Stimulated activated CD4-positive, alpha-beta T cell treated with anti-CD3 and anti-CD28 coated beads, Interleukin-4, amount 100 ng/mL, for 4 hours (primary cell): ENCODE measurements at places on chromosomes 4 and X.

- DNase-seq, result no peak
These were observed 68.0 kb upstream of the HPGD start for GRCh38 chr4:174590336-174590735.

DNA sequence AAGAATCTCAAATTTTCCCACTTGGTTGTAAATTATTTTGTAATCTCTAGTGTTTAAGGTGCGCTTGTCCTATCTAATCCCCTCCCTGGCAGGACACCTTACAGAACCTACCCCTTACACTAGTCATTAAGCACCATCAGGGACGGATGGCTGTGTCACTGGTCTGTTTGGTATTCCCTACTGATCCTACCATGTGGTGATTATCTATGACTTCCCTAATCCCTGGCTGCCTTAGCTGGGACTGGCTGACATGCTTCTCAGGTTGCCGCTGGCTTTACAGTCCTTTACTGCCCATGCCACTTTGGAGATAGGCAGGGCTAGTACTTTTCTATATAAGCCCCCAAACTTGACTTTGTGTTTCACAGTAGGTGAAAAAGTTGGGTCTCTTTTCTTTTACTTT, 58.6 kb downstream of the ELOVL6 start:
- DNase-seq, result no peak

DNA sequence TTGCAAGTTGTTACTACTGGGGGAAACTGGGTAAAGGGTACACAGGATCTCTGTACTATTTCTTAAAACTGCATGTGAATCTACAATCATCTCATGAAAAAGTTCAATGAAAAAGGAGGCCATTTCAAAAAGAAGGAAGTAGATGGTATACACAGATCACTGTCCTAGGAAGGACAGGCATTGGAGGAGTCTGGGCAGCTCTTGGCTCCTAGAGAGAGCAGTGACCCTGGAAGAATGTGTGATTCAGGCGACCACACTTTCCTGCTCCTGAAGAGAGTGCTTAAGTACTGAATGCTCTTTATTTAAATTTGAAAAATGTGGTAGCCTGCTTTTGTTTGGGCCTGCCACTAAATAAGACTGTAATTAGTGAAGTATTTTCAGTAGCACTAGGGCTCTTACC, 318.1 kb upstream of the CASK start:
- no peak for DNase-seq

DNA sequence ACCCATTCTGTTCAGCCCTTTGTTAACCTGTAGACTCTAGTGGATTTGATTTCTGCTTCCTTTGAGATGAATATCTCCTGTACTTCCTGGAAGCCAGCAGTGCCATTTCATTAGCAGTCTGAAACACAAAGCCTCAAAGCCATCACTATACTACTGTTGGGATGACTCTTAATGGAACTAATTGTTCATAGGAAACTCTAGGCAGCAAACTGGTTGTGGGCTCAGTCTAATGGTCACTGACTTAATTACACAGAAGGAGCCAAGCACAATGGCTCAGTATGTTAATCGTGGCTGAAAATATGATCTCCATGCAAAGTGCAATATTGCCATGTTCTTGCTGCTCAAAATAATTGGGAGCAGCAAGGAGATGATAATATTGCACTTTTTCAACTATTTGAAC, 262.3 kb downstream of the ARHGAP24 start:
- no peak for DNase-seq

GRCh38 chr4:2259036-2259540, 2.8 kb downstream of the MXD4 start:
- no peak for DNase-seq

DNA sequence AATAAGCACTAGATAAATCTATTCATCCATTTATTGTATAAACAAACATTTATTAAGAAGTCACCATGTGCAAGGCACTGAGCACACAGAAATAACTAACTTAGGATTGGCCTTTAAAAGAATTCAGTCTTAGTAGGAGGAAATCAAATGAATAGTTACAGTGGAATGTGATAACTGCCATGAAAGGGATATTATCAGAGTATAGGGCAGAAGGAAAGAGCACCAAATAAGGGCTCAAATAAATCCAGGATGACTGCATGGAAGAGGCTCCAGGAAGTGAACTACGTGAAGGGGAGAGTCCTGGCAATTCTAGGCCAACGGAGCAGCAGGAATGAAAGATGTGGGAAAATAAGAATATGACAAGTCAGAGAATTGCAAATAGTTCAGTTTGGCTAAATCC, 406.0 kb downstream of the INPP4B start:
- no peak for DNase-seq

DNA sequence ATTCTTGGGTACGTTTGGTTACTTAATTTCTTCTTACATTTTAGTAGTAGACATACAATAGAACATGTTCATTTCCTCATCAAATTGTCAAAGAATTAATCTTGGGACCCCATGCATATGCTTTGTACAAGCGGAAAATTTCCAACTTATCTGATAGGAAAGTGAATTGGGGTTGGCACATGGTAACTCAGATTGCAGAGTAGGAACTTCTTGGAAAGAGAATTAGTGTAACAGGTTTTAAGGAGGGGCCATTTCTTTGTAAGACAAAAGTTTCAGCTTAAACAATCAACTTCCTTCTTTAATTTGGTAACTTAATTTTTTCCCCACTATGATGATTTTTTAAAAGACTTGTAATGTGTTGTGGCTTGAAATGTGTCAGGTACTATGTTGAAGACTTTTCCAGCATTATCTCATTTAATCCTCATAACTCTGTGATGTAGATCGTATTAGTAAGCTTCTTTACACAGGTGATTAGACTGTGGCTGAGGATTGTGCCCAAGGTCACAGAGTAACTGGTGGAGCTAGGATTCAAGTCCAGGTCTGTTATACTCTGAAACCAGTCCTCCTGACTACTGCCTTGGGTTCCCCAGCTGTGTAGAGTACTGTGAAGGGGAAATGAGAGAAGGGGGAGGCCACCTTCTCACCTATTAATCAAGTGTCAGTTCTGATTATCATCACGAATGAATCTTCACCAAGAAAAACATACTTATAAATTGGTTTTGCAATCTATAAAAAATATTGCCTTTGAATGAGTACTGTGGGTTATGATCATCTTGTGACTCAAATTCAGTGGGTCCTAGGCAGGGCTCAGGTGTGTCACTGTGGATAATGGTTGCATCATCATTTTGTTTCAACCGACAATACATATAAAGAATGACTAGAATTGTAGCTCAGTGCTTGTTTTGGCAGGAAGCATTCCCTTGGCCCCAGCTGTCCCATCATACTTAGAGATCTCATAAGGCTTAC, 4.3 kb downstream of the GK start:
- no peak for DNase-seq

GRCh38 chrX:35890699-35891098, 28.8 kb upstream of the CFAP47 start:
- no peak for DNase-seq

- no peak for DNase-seq
These were observed 134.0 kb downstream of the MID1 start for GRCh38 chrX:10486373-10486772.

- no peak for DNase-seq
These were observed 32.4 kb upstream of the RBPJ start for GRCh38 chr4:26288355-26288909.

GRCh38 chr4:76605099-76605563, 170.1 kb downstream of the SHROOM3 start:
- DNase-seq, result no peak

DNA sequence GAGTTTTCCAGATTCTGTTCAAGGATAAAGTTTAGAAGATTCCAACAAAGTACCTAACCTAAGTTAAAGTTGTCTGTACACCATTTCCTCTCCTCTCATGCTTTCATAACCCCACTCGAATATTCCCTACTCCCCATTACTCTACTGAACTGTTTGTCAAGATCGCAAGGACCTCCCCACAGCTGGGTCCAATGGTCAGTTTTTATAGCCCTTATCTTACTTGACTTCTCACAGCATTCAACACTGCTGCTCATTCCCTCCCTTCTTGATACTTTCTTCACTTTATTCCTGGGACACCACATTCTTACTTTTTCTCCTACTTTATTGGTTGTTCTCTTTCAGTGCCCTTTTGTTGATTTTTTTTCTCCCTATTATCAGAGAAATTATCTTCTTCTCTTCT, 30.9 kb downstream of the QDPR start:
- no peak for DNase-seq

- no peak for DNase-seq
These were observed 38.5 kb downstream of the CYTL1 start for GRCh38 chr4:4980621-4981230.

DNA sequence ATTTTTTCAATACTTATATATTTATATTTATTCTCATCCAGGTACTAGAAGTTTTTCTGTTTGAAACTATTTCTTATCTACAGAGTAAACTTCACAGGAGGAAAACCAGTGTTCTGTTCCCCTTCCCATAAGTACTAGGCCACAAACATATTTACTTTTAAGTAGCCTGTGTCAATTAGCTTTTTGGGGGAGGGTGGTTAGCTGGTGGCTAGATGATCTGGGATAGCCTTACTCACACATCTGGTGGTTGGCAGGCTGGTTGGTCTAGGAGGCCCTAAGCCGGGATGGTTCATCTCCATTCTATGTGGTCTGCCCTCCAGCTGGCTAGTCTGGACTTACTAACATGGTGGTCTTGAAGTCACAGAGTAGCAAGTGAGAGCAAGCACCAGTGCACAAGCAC, 6.2 kb downstream of the JADE3 start:
- no peak for DNase-seq

GRCh38 chr4:112181358-112182000, 36.2 kb downstream of the FAM241A start:
- no peak for DNase-seq

- DNase-seq, result no peak
These were observed 36.8 kb downstream of the VSIG4 start for GRCh38 chrX:66002824-66003680.

DNA sequence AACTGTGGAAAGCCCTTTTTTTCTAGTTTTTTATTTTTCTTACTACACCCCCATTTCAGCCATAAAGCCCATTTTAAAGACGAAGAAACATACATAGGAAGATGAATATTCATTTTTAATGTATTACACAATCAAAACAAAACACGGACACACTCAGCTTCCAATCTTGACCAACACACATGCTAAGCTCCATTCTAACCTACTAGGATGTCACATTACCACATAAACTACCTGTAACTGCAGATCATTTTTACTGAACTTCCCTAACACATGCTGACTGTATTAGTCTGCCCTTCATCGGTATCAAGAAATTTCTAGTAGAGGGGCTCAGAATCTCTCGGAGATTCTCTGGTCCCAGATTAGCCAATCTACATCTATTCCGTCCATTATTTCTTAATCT, 1.8 kb downstream of the CCNI start:
- no peak for DNase-seq

GRCh38 chr4:82513382-82513781, 48.4 kb downstream of the TMEM150C start:
- DNase-seq, result no peak

GRCh38 chrX:41512394-41512793, 65.3 kb downstream of the NYX start:
- DNase-seq, result no peak

DNA sequence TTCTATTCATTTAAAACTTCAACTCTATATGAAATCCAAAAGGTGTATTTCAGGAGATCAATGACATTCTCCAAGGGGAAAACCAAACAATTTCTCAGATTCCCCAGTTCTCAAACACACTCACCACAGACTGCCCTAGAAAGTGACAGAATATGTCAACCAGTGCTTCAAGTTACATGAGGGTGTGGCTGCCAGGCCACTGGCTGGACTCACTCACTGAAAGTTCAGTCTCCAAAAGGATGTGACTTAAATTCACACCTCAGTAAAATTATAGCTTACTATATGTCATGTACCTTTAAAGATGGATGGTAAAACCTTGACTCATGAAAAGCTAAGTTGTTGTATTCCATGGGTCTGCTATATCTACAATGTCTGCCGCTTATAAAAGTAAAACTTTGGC, 7.3 kb downstream of the INPP4B start:
- no peak for DNase-seq

GRCh38 chrX:57900975-57901374, 9.3 kb downstream of the ZXDA start:
- DNase-seq, result no peak

- DNase-seq, result no peak
These were observed 38.9 kb downstream of the ANXA10 start for GRCh38 chr4:168131196-168131595.

GRCh38 chrX:11600578-11600977, 65.1 kb downstream of the ARHGAP6 start:
- no peak for DNase-seq

DNA sequence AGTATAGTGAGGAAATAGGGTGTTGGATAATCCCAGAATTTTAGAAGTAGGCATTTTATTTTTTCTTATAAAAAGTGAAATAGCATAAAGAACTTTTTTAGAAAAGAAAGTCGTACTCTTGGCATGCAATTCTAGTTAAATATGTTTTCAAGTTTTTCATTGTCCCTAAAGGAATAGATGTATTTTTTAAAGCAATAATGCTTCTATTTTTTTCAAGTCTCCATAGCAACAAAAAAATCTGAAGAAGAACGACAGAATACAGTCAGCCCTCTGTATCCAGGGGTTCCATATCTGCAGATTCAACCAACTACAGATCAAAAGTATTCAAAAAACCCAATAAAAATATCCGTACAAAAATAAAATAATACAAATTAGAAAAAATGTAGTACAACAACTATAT, 538.2 kb downstream of the GLUD2 start:
- no peak for DNase-seq

DNA sequence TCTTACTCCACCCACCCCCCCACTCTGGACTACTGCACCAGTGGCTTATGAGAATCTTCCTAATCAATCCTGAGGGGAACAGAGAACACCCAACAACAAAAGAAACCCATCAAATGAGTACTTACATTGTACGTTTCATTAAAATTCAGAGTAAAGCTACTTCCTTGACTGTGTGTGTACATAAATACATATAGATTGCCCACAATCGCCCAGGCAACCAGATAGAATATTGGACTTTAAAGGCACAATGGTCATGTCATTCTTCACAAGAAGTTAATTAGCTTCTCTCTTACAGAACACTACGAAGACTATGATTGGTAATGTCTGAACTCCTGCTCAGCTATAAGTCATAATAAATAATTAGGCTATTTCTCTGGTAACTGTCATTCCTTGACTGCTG, 12.2 kb upstream of the ATP11C start:
- DNase-seq, result no peak

GRCh38 chr4:40601641-40602040, 28.0 kb downstream of the RBM47 start:
- DNase-seq, result no peak
